Foreskin fibroblast (primary cell): ENCODE measurements at places on chromosomes 4 and X.

- DNase-seq: no peak
These were observed 401 bp upstream of the ZFP92 start for GRCh38 chrX:153410888-153411254.

DNA sequence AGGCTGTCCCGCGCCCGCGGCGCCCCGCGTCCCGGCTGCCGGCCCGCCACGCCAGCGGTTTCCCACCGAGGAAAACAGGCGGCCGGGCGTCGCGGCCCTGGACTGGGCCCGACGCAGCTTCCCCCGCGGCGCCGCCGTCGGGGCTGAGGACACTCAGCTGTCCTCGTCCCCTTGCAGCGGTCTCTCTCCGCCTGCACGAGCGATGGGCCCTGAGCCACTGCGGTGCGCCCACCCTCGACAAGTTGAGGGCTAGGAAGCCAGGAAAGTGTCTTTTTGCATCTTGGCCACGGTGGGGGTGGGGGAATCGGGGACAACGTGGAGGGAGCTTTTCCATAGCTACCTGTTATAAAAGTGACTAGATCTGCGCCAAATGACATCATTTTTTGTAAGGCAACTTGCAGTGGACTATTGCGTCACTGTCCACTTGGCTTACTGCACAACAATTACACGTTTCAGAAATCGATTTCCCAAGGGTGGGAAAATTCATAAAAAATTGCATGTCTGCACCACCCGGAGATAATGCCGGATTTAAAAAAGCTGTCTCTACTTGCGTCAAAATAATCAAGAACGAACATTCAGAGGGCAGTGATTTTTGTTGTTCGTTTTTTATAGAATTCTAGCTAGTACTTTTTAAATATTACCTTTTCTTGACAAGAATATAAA is 1.1 kb downstream of the KLHL15 start:
- peak; percentile 74 for DNase-seq

- DNase-seq: no peak
These were observed 22.9 kb upstream of the PUDP start for GRCh38 chrX:7170898-7171297.

DNA sequence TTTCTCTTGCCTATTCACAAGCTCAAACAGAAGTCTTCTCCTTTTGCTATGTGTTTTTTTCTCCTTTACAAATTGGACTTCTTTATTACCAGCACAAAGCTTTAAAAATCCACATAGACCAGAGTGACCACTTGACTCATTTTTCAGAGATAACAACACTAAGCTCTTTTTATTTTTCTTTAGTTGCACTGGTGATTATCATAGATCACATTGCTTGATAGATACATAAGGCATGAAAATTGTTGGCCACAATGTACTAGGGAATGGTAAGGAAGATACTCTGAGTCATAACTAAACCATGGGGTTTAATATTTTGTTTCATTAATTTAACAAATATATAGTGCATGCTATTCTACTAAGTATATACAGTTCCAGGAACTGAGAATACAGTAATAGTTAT is 159.0 kb downstream of the GASK1B start:
- no peak for DNase-seq

GRCh38 chr4:107066621-107067020 is 30.5 kb upstream of the DKK2 start:
- no peak for DNase-seq

DNA sequence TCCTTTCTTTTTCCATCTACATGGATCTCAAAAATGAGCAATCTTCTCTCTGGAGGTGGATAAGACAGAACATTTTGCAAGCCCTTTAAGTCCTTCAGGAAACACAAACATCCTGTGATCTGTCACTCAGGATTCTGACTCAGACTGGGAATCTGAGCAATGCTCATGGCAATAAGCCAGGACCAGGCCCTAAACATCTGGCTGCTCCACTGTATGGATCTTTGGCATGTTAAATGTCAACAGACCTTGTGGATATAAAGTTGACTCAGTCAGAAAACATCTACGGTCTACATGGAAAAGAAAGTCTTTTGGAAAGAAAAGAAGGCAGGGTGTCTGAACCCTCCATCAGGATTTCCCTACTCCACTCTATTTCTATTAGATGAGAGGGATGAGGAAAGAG is 17.8 kb upstream of the CHIC2 start:
- peak; percentile 99 for DNase-seq

DNA sequence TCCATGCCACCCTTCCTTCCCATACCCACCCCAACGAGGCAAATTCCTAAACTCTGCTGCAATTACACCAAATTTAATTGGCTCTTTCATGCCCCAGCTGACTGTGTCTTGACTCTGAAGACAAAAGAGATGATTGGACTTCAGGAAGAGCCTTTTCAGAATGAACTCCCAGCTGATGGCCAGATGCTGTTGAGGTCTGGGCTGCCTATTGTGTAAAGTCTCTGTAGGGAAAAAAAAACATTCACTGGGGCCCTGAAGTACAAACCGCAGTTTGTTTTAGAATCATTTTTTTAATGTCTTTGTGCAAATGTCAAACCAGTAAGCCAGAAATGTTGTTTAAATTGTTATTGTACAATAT is 174.8 kb downstream of the HHIP start:
- DNase-seq: peak; percentile 58

- peak; percentile 67 for DNase-seq
These were observed 117.0 kb downstream of the CBLL2 start for GRCh38 chrX:22389556-22390179.

- DNase-seq: no peak
These were observed 63.6 kb upstream of the NRK start for GRCh38 chrX:105758754-105759153.

DNA sequence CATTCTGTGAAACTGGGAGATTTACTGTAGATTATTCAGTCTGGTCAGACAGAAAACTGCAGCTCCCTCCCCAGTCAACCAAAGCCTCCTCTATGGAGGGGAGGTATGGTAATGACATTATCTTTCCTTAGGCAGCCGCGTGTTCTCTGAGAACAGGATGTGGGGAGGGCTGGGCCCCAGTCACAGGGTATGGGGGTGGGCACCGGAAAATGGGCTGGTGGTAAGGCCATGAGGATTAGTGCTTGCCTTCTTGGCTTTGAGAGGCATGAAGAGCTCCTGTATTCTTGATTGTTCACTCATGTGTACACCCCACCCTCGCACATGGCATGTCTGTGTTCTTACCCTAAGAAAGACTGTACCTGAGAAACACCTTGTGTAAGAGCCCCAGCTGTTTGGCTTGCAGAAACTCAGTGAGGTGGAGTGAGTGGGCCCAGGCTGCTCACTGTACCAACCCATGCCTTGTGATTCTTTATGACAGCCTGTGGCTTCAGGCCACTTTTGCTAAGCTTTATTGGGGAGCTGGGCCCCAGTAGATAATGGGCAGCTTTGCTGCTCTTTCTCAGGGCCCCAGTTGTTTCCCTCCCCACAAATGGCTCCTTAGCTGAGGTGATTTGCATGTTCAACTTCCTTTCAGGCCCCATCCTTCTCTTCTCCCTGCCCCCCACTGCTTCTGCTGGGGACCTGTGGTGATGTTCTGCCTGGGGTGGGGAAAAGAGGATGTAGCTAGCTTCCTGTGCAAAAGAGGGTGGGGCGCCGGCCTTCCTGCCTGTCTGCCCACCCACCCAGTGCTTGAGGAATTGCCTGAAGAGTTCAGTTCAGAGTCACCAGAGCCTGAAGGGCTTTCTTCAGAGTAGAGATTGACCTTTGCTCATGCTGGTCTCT is 30.7 kb downstream of the MSN start:
- DNase-seq: no peak
